ENCODE measurements at places on chromosomes 2 and 18.
A peak's percentile ranks its signal among the peaks of the same experiment; 100 is the strongest.

DNA sequence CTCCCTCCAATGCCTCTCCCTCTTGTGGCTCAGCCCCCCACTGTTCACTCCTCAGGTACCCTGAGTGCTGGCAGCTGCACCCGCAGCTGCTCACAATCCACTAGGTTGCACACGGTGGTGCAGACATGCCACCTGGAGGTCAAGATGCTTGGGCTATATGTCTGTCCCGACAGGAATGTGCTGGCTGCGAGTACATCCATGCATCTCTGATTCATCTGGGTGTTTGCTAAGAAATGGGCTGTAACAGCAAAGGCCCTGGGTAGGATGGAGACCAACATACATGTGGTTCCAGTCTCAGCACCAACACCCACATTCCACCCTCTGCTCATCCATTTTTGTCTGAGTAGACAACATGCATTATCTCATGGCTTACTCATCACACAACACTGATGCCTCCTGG, 31.3 kb downstream of the ANKMY1 start:
- DNase-seq, result no peak

DNA sequence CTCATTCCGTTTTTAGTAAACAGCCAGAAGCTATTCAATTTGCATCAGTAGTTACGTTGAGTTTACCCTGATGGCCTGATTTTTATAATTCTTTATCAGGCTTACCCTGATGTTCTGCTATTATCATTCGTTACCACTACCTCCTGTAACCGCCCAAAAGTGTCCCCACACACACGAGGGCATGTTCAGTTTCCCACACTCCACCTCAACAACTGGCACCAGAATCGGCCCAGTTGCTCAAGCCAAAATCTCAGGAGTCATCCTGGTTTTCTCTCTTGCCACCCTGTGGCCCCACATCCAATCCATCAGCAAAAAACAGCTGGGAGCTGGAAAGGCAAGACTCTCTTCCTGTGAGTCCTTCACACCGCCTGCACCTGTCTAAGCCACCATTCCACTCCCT, 102.9 kb upstream of the RAB6C start:
- no peak for DNase-seq

GRCh38 chr2:12057436-12058166, 311.2 kb downstream of the LPIN1 start:
- peak; percentile 31 for DNase-seq

- DNase-seq, result no peak
These were observed 89.7 kb downstream of the SPTBN1 start for GRCh38 chr2:54545702-54546450.

- DNase-seq, result no peak
These were observed 431.3 kb upstream of the SMIM21 start for GRCh38 chr18:75858754-75859153.

DNA sequence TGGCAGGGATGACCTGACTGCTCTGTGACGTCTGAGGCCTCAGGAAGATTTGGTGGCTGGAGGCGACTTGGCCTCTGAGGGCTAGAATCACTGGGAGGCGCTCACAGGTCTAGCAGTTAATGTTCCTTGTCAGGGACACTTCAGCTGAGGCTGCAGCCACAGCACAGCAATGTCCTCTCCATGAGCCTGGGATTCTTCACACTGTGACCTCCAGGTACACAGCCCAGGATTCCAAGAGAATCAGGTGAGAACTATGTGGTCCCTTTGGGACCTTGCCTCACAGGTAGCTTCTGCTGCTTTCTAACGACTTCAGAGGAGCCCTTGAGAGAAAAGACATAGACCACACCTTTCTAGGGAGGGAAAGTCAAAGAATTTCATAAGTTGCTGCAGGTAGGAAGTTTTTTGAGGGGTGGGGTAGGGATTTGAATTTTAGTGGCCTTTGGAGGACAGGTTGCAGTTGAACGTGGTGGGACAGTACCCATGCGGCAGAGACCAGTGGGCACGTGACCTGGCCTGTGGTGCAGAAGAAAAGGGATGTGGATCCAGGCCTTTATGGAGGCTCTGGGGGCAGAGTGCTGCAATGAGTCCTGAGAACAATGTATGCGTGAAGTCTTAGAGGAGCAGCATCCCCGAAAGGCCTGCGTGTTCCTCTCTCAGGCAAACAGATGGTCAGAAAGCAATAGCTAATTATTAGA, 86.2 kb downstream of the LYPD1 start:
- DNase-seq, result no peak

DNA sequence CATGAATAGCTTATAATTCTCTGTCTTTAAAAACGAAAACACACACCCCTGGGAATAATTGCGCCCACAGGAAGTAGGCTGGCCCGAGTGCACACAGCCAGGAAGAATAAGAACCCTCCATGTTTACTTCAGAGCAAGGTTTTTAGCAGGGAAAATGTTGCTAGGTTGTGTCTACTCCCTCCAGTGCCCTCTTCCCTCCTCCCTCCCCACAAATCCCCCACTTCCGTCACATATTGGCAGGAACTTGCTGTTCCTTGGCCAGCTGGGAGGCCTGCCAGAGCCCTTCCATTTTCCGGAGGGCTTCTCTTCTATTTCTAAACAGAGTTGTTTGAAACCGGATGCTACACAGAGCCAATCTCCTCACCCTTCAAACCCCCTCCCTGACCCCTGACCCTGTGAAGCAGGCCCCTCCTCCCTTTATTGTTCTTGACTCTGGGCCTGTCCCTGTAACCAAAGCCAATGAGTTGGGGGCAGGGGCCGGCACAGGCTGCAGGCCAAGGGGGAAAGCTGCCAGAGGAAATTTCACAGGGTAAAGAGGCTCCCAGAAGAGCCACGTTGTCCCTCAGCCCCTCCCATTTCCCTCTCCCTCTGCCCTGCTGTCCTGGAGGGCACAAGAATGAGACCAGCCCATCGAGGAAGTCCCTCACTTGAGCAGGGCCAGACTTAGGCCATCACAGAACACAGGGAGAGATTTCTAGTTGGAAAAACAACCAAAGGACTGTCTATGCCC, 49.8 kb upstream of the LGALSL start:
- DNase-seq, result no peak

GRCh38 chr2:233686928-233687327, 5.2 kb downstream of the UGT1A7 start:
- no peak for DNase-seq

- no peak for DNase-seq
These were observed 1583.4 kb upstream of the PIK3C3 start for GRCh38 chr18:40371673-40372072.

DNA sequence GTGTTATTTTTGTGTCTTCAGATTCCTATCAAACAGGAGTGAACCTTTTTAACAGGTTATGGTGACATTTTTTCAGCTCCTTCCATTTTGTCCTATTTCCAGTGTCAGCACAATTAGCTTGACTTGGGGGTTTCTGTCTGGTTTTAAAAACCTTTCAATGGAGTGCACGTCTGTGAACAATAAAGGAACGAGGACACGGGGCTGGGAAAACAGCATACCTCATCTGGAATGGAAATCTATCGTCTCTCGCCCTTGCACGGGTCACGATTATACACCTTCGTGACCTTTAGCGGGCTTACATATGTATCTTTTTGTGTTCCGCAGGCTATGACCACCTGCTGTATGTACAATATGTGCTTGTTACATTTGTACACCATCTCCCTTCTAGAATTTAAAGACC, 2.3 kb upstream of the ZNF532 start:
- DNase-seq, result no peak

GRCh38 chr2:55134316-55134706, 84.1 kb upstream of the RTN4 start:
- DNase-seq, result no peak

GRCh38 chr2:13751955-13752354, 880.6 kb upstream of the LRATD1 start:
- DNase-seq, result no peak

DNA sequence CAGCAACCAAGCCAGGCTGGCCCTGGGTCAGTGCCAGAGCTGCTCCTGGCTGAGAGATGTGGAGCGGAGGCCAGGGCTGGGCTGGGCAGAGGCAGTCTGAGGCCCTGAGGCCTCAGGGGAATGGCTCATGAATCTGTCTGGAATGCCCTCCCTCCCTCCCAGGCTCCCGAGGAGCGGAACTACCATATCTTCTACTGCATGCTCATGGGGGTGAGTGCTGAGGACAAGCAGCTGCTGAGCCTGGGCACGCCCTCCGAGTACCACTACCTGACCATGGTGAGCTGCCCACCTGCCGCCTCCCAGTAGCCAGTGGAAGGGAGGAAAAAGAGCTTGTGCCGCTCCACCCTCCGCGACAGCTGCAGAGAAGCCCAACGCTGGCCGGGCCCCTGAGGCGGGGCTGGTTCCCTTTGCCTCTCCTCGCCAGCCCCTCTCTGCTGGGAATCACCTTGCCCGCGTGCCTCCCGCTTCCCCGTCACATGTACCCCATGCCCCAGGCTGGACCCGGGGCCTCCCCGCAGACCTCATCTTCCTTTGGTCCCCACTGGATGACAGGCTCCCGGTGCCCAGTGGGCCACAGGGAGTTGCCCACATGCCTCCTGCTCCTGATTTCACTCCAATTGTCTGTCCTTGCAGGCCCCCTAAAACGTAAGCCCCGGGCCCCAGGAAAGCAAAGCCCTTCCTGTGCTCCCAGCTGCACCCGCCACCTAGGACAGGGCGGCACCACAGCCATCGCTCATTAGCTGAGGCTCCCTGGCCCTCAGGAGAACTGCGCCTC, 41.1 kb downstream of the MYO7B start:
- DNase-seq, result no peak

DNA sequence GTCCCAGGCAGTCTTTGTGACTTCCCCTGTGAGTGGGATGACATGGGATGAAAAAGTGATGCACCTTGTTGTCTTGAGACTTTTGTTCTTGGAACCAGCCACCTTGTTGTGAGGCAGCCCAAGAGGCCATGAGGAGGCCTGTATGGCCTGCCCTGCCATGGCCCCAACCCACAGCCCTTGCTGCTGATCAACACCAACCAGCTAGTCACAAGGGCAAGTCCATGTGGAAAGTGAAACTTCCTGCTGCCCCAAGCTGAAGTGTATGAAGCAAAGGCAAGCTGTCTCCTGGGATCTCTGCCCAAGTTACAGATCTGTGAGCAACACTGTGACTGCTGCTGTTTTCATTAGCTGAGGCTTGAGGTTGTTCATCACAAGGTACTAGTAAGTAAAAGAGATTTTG, 21.6 kb downstream of the TMEM18 start:
- no peak for DNase-seq

- no peak for DNase-seq
These were observed 326.7 kb downstream of the SUCLG1 start for GRCh38 chr2:84132370-84132769.

GRCh38 chr2:74817304-74817675, 16.6 kb upstream of the HK2 start:
- no peak for DNase-seq

DNA sequence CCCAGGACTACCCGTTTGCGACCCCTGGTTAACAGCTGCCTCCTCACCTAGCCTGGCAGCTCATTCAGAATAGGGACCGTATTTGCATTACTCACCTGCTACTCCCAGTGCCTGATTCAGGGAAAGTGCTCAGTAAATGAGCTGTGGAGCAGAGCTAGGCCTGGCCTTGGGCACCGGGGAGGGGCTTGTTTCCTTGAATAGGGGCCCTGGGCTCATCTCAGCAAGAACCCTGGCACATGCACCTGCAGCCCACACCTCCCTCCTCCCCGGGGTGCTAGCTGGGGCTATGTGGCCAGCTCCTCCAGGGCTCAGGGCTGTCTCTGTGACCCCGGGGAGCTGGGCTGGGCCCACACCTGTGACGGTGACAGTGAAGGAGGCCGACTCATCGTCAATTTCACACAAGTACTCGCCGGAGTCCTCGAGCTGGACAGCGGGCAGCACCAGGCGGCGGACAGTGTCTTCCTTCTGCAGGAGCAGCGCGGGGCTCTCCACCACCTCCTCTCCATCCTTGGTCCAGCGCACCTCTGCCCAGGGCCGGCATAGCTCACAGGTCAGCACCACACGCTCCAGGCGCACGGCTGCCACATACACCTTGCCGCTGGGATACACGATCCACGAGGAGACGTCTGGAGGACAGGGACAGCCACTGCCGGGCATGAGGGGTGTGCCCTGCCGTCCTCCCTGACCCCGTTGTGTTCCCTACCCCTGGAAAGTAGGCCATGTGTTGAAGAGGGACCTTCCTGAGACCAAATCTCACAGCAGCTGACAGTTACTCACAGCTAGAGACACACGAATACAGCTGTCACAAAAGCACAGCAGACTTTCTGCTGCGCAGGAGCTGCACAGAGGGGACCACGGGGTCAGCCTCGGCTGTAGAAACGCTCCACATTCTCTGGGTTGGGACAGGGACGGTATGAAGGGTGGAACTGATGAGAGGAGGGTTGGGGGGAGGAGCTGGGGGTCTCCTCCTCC, 9.0 kb downstream of the OBSL1 start:
- DNase-seq, result no peak

DNA sequence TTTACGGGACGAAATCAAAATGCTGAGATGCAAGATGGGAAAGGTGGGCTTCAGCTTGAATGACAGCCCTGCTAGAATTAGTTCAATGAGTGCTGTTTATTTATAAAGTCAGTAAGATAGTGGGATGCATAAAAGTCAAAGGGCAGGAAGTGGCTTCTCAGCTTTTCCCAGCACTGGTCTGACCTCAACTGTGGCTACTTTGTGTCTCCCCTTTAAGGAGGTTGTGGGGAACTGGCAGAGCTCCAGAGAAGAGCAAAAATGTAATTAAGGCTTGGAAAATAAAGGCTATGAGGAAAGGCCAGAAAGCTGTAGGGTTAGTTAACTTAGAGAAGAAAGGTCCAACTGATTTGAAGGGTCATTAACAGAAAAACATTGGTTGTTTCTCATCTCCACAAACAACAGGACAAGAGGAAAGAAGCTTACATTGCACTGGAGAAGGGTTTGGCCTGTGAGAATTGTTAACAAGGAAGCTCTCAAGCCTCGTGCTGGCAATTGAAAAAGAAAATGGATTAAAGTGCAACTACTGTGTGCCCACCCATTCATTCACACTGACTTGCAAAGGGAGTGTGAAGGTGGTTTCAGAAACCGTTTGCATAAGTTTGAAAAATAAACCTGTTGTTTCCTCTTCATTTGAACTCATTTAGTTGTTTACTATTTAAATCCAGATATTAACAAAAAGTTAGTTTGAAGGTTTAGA, 68.8 kb upstream of the CD28 start:
- no peak for DNase-seq
